ENCODE measurements at places on chromosomes 2 and 18.

DNA sequence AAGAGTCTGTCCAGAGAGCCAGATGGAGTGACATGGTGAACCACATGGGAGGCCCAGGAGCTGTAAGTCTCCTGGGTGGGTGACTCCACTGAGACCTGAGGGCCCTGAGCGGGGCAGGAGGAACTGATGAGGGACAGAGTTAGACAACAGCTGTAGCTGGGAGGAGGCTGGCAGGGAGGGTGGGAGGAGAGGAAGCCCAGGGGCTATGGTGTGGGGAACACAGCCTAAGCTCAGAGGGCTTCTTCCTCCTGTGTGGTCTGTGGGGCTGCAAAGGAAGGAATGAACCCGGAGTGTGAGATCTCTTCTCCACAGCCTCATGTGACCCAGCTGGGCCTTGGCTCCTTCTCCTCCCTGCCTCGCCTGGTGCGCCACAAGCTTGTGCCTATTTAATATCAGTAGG lies 395.6 kb upstream of the HS6ST1 start:
- no peak for DNase-seq

- DNase-seq: no peak
Observed at GRCh38 chr2:171924170-171924942, 2.1 kb downstream of the HAT1 start.

DNA sequence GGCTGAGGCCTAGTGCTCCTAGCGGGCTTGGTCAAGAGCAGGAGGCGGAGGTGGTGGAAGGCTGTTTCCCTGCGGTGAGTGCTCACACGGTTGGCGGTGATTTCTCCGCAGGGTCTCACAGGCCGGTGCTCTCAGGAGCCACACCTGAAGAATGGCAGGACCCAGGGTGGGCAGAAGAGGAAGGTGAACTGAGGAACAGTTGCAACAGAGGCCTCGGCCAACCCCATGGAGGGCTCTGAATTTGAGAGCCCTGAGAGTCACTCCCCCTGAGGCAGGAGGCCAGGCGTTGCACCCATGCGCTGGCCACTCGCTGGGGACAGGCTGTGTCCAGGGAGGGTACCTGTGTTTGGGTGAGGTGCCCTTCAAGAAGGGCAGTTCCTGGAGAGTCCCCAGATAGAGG lies 35.3 kb upstream of the ZNF516 start:
- DNase-seq: no peak

DNA sequence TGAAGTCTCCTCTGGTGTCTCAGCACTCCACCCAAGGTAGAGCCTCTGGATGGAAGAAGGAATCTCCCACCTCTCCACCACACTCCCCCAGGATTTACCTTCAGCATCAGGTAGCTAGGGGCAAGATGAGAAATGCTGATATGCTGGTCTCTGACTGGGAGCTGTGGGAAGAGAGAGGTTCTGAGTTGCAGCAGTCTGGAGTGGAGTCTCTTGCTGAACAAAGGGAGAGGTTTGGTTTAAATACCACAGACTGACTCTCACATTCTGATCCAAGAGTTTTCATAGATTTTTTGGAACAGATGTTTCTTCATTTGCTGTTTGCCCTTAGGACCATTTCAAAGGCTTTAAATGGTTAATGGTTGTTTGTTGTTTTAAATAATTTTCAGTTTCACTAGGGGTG lies 1.1 kb upstream of the CFLAR start:
- DNase-seq: no peak

- DNase-seq: no peak
Observed at GRCh38 chr2:5693287-5694201, 1.4 kb downstream of the SOX11 start.

Data from left lung (tissue), 14 donors.